T-helper 22 cell (primary cell): ENCODE measurements at places on chromosomes 13 and 19.
A peak's percentile ranks its signal among the peaks of the same experiment; 100 is the strongest.

- no peak for DNase-seq
Observed at GRCh38 chr19:55549500-55550320, 4.4 kb upstream of the SBK3 start.

GRCh38 chr13:57946361-57946760 lies 314.8 kb downstream of the PCDH17 start:
- no peak for DNase-seq

DNA sequence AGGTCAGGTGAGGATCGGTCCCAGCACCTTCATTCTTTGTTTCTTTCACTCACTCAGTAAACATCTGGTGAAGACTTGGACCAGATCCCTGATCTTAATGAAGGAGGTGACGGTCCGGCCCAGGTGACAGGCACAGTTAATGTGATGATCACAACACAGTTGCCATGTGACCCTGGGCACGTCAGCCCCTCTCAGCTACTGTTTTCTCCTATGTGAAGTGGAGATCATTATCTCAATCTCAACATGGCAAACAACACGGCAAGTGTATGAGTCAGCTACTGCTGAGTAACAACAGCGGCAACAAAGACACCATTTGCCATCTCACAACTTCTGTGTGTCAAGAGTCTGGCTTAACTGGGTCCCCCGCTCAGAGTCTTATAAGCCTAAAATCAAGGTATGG lies 74.6 kb downstream of the GNG7 start:
- no peak for DNase-seq

DNA sequence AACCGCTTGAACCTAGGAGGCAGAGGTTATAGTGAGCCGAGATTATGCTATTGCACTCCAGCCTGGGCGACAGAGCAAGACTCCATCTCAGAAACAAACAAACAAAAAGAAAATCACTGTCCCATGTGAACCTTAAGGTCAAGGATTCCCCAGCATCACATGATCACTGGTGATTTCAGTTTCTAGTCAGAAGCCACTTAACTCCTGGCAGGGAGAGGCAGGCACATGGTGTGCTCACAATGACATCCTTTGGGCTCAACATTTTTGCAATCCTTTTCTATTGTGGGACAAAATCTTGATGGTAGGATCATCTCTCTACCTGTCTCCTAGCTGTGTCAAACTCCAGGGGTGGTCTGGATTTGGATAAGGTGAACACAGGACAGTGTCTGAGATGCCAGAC lies 12.1 kb downstream of the AKAP8 start:
- DNase-seq = no peak

GRCh38 chr13:54928071-54928470 lies 1899.5 kb downstream of the OLFM4 start:
- DNase-seq = no peak

DNA sequence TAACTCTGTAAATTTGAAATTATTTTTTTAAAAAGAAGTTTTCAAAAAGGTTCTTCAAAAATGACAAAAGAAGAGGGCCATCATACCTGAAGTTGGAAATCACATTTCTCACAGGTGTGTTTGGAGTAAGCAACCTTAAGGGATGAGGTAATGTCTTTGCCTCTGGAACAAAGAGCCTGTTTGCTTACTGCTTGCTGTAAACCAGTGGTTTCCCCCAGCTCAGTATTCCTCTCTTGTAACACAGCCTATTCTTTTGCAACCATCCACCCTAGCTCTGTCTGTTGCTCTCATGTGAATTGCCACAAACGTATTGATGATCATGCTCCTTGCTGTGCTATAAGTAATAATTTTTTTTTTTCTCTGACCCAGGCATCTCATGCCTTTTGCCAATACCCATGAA lies 38.1 kb downstream of the UCHL3 start:
- DNase-seq = no peak

DNA sequence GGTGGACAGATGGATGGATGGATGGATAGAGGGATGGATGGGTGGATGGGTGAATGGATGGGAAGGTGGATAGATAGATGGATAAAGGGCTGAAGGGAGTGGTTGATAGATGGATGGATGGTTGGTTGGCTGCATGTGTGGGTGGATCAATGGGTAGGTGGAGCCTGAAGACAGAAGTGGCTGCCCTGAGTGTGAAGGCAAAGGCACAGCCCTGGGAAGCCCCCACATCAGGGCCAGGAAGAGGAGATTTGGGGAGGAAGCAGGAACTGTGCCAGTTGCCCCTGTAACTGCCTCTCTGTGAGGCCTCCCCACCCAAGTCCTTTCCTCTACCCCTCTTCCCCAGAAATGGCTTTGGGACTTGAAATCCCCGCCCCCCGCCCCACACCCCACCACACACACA lies 43.4 kb upstream of the NFIC start:
- no peak for DNase-seq

- peak; percentile 54 for DNase-seq
Observed at GRCh38 chr19:18007044-18007916, 690 bp upstream of the ARRDC2 start.

- no peak for DNase-seq
Observed at GRCh38 chr19:17236811-17237543, 8.7 kb downstream of the NR2F6 start.

DNA sequence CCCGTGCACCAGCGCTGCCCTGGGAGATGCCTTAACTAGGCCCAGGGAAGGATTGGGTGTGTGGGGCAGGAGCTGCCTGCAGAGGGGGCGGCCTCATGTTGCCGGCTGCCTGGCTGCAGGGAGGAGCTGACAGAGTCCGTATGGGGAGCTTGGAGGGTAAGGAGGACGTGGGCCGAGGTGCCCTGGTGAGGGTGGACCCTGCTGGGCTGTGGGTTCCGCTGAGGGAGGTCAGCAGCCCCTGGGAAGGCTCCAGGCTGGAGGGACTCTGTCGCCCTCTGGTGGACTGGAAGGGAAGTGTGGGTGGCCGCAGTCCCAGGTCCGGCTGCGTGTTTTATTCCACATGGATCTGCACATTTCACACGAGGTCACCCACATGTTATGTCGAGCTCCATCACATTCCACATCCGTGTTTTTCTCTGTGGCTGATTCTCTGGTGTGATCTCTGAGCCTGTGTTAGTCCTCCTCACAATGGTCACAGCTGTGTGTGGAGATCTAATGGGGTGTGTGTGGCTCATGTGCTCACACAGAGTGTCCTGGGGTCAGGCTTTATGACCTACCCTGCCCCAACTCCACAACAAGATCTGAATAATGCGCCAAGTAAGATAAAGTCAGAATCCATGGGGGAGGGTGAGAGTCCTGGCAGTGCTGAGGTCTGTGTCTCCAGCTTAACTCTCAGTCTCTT lies 1.8 kb upstream of the CEACAM8 start:
- no peak for DNase-seq

DNA sequence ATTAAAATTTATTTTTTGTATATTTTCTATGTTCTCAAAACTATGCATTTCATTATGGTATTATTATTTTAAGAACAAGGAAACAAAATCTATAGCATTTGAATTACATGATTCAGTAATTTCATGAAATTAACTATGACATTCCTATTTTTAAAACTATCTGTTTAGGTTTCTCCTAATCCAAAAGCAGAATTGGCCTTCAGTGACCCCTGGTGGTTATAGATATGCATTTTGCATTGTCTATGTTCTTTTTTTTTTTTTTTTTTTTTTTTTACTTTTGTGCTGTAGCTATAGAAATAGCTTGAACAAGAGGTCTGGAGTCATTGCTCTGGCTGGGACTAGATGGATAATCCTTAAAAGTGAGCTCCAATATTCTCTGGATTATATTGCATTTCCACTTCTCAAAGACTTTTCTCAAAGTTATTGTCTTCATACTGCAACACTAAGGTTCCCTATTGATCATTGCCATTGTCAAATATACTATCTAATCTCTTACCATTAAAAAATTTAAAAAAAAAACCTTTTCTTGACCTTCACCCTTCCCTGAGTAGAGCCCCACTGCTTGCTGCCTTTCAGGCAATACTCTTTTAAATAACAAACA lies 15.9 kb upstream of the DNAJC3 start:
- no peak for DNase-seq

GRCh38 chr19:16070366-16070990 lies 5.8 kb upstream of the TPM4 start:
- DNase-seq = peak; percentile 89

- DNase-seq = no peak
Observed at GRCh38 chr13:99190147-99190985, 10.3 kb upstream of the UBAC2 start.

GRCh38 chr13:69970520-69970919 lies 137.1 kb upstream of the ATXN8OS start:
- DNase-seq = no peak

DNA sequence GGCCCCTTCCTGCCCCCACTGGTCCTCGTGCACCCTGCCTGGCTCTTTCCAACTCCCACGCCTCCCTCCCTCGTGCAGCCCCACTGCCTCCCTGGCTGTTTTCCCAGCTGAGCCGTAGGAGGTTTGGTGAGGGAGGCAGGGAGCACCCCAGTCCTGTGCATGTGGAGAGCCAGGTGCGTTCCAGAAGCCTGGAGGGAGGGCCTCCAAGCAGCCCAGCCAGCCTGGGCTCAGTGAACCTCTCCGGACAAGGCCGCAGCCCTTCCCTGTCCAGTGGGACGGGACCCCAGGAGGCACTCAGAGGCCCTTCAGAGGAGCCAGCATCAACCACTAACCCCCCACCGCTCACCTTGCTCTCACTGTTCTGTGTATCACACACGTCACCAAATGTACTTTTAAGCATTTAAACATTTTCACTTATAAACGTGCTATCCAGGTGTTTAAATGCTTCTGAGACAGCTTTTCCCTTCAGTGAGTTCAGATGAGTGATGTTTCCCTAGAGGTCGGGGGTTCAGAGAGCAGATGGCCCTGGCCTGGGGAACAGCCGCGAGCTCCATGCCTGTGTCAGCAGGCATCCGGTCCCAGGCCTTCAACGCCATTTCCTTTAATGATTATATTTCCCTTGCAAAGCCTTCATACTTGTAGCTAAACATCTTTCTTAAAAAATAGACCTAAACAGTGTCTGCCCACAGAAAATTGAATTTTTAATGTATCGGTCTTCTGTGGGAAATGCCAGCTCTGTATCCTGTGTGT lies 122.6 kb downstream of the ATP11A start:
- DNase-seq = no peak

DNA sequence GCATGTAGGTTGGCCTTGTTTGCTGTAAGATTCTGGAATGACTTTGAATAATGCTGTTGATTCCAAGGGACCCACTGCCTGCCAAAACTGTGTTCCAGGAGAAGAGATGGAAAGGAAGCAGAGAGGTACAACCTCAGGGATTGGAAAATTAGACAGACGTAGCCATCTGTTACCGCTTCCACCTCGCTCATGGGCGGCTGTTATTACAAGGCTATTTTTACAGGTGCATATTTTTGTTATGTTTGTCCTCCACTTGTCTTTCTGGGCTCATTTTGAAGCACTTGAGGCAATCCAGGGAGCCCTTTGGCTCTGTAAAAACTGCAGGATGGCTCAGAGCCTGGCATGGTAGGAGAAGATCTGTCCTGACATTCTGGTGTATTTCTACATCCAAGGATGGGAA lies 276.4 kb upstream of the TMTC4 start:
- DNase-seq = no peak

- DNase-seq = no peak
Observed at GRCh38 chr19:14198384-14199376, 7.3 kb downstream of the ADGRL1 start.

DNA sequence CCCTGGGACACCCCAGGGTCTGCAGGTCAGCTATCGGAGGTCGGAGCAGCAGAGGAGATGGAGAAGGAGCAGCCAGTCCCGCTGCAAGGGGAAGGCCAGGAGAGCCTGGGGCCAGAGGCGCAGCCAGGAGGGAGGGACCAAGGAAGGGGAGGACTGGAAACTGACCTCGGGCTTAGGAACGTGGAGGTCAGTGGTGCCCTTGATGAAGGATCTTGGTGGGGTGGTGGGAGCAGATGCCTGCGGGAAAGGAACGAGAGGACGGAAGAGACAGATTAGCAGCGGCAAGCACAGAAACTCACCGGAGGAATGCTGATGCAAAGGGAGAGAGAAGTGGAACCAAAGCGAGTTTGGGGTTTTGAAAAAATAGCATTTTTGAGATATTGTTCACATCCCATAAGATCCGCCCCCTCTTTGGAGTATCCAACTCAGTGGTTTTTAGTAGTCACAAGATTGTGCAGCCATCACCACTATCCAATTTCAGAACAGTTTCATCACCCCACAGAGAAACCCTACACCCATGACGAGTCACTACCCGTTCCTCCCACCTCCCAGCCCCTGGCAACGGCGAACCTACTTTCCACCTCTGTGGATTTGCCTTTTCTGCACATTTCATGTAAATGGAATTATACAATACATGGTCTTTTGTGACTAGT lies 22.1 kb downstream of the PLEKHF1 start:
- DNase-seq = no peak

DNA sequence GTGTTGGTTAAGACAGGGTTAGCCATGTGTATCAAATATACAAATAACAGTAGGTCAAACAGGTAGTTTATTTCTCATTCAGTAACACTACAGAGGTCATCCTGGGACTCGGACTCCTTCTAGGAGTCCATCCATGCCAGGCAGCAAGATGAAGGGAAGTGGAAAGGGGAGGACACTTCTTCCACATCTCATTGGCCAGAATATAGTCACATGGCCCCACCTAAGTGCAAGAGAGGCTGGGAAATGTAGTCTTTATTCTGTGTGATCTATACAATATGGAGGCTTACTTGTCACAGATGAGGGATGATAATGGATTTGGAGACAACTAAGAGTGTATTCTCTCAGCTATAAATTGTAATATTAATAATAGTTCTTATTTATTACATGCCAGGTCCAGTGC lies 31.1 kb downstream of the RDH8 start:
- no peak for DNase-seq

DNA sequence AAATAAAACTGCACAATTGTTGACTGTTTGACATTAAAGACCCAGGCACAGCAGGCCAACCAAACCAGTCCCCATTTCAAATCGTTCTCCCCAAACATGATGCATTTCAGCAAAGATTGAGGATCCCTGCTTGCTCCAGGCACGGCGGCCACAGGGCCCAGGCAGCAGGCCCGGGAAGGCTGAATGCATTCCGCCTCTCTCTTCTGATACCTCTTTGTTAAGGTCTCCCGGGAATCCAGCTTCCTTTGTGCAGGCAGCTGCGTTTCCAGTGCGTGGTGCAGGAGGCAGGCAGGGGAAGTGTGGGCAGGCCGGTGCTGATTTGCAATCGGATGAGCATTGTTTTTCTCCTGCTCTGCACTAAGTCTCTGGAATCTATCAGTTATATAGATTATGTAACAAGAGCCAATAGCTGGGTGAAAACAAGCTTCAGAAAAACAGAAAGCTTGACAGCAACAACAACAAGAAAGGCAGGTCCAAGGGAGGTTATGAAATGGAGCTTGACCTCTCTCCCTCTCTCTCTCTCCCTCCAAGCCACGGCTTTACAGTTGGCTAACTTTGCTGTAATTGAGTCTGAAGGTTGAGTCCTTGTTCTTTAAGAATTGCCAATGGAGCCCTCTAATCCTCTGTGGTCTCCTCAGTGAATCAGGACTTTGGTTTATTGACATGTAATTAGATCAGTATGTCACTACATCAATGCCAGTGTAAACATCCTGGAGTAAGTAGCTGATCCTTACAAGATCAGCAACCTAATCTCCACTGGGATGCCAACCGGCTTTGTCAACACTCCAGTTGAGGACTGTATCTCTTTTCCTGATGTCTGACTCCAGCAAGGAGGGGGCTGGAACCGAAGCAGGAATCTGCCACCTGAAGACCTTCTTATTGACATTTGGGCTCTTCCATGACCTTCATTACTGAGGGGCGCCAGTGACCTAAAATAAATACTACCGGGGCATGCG lies 338.0 kb downstream of the TEX29 start:
- DNase-seq = no peak
